Left lung (tissue), 14 donors: ENCODE measurements at places on chromosomes 3 and 15.

DNA sequence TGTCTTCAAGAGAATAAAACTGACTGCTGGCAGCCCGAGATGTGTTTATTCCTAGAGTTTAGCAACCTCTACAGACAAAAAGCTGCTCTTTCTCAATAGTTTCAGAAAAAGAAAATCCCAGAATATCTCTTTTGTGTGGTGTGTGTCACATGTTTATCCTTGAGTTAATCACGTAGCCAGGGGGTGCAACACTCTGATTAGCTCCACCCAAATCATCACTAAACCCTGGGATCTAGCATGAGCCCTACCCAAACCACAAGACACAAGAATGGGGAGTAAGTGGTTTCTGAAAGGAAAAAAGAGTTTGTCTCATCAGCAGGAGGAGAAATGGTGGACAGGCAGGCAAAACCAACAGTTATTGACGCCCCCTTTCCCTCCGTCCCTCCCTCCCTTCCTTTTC, 78.5 kb upstream of the AGBL1 start:
- no peak overlapping the region for H3K27ac ChIP-seq
- H3K36me3 ChIP-seq = no peaks in the 10 kb centered on the region
- H3K27me3 ChIP-seq = no peaks in the 10 kb centered on the region
- no peak for DNase-seq
- H3K4me1 ChIP-seq = no peaks in the 10 kb centered on the region

GRCh38 chr3:158127250-158128219, 17.6 kb downstream of the RSRC1 start:
- no peaks in the 10 kb centered on the region for H3K4me1 ChIP-seq
- H3K4me3 ChIP-seq = no peak overlapping the region
- no peaks in the 10 kb centered on the region for H3K36me3 ChIP-seq
- no peak overlapping the region for H3K27ac ChIP-seq
- H3K27me3 ChIP-seq = no peaks in the 10 kb centered on the region

- H3K27ac ChIP-seq = no peak overlapping the region
- no peak for DNase-seq
- H3K4me1 ChIP-seq = no peaks in the 10 kb centered on the region
- no peak overlapping the region for H3K4me3 ChIP-seq
Measured at GRCh38 chr3:135539351-135539750, 426.2 kb upstream of the PPP2R3A start.

- H3K27ac ChIP-seq = no peak overlapping the region
- no peaks in the 10 kb centered on the region for H3K27me3 ChIP-seq
- no peaks in the 10 kb centered on the region for H3K4me1 ChIP-seq
Measured at GRCh38 chr3:32612547-32612946, 41.9 kb upstream of the DYNC1LI1 start.

DNA sequence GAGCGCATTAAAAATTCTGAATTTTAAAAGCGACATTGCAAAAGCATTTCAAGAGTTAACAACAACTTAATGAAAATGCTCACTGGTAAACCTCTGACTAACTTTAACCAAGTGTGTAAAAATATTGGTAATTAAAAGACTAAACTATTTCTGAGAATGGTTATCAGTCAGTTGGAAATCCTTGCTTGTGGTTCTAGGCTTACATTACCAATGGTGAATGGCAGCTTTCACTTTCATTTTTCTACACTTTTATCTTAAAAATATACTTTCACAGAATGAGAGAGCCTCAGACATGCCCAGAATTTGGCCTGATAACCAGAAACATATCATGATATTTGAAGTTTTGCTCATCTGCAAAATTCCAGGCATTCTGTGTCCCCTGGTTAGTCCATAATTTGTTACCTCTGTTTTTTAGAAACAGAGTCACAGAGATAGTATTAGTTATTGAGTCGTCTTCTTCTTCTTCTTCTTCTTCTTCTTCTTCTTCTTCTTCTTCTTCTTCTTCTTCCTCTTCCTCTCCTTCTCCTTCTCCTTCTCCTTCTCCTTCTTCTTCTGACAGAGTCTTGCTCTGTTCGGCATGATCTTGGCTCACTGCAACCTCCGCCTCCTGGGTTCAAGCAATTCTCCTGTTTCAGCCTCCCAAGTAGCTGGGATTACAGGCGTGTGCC, 5.5 kb upstream of the RNF111 start:
- H3K4me3 ChIP-seq = no peak overlapping the region
- no peak overlapping the region for H3K27ac ChIP-seq
- H3K36me3 ChIP-seq = no peaks in the 10 kb centered on the region
- no peak for DNase-seq
- no peaks in the 10 kb centered on the region for H3K4me1 ChIP-seq
- H3K27me3 ChIP-seq = no peaks in the 10 kb centered on the region

GRCh38 chr15:29283381-29283780, 13.8 kb upstream of the NSMCE3 start:
- DNase-seq = no peak
- no peak overlapping the region for H3K4me3 ChIP-seq
- no peaks in the 10 kb centered on the region for H3K27me3 ChIP-seq
- no peak overlapping the region for H3K27ac ChIP-seq
- no peaks in the 10 kb centered on the region for H3K36me3 ChIP-seq

GRCh38 chr3:4745235-4745610, 234.0 kb upstream of the BHLHE40 start:
- no peak for DNase-seq
- no peaks in the 10 kb centered on the region for H3K36me3 ChIP-seq
- peaks cover 59% of the 10 kb centered on the region for H3K4me1 ChIP-seq
- no peak overlapping the region for H3K4me3 ChIP-seq

DNA sequence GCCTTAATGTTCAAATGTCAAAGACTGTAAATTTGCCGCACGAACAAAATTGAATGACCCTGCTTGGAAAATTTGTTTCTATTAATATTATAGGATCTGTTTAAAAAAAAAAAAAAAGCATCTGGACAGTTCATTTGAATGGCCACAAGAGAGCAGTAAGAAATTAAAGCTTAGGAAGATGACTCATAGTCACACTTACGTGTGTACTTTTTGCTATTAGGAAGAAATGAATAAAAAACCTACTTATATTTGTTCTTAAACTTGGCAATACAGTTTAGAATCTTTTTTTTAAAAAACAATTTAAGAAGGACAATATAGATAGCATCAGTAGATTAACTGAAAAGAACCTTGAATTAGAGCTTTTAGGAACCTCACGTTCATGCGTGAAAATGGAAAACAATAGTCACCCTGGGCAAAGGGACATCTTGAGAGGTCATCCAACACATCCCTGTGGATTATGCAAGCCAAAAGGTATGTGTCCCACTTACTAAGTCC, 621.8 kb downstream of the MECOM start:
- no peaks in the 10 kb centered on the region for H3K27me3 ChIP-seq
- no peak overlapping the region for H3K4me3 ChIP-seq
- no peak for DNase-seq
- no peak overlapping the region for H3K27ac ChIP-seq
- no peaks in the 10 kb centered on the region for H3K4me1 ChIP-seq
